ENCODE measurements at places on chromosomes 6 and 20. TPM values are rescaled to one million over a fixed set of nuclear protein-coding genes. Genes with fewer than 3 reads are reported as not detected.

DNA sequence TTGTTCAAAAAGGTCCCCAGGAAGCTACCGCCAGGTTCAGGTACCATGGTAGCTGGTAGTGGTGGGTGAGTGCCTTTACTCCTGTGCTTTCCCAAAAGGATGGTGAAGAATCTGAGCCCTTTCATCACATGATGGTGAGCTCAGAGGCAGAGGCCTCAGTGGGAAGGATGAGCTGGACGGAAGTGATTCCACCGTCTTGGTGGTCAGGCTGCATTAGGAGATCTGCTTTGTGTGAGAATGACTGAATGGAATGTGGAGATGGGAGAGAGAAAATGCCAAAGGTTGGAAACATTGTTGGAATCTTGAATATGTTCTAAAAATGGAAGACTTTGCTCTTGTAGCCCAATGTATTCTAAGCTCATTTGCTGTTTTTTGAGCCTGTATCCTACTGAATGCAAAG lies 108.1 kb upstream of the SCP2D1 start:
- DNase-seq = no peak

DNA sequence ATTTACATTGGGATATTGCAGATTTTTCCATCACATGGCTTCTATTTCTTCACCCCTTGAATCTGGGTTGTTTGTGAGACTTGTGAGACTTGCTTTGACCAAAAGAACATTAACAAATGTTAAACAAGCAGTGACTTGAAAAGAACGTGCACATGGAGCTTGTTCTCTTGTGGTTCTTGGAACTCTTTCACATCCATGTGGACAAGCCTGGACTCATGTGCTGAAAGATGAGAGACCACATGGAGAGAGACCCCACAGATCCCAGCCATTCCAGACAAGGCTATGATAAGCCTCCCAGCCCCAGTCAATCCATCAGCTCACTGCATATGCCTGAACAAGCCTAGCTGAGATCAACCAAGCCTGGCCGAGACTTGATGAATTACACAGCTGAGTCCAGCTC lies 1365.7 kb upstream of the GJE1 start:
- no peak for DNase-seq

- no peak for DNase-seq
These were observed 29.4 kb downstream of the SDCBP2 start for GRCh38 chr20:1299522-1299921.

GRCh38 chr6:98946879-98947410 lies 801 bp downstream of the FBXL4 start:
- DNase-seq = peak; percentile 41

DNA sequence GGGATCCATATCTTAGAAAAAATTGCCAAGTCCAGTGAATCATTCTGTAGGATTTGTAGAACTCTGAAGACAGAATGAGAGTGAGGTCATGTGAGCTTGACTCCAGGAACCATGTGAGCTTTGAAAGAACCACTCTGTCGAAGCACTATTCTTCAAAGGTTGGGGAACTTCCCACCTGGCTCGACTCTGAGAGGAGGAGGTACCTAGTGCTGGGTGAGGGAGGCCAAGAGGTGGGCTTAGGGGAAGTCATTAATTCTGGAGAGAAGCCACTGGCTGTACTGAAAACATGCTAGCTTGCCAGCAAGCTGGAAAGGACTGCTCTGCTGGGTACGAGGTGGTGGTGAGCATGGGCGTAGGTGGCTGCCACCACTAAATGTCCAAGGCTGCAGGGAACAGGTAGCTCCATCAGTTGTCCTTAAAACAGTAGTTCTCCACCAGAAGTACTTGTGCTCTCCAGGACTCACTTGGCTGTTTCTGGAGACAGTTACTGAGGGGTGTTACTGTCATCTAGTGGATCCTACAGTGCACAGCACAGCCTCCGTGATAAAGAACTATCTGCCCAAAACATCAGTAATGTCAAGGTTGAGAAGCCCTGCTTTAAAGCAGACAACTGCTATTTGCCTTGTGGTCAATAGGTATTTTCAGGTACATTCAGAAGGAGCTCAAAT lies 34.7 kb upstream of the SYNJ2 start:
- peak; percentile 46 for DNase-seq

DNA sequence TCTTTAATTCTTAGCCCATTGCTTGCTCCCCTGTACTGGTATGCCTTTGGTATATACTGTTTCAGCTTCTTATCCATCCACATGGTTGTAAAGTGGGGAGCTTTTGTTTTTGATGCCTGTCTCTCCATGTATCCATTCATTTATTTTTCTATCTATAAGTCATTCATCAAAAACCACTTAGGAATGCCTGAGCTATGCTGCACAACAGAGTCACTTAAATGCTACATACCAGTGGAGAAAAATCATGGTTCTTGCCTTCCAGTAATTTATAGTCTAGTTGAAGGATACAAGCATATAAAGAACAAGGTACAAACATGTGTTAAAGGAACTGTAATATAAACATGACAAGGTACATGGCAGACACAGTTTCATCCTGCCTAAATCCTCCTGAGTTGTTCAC lies 347.3 kb downstream of the NRN1 start:
- no peak for DNase-seq

DNA sequence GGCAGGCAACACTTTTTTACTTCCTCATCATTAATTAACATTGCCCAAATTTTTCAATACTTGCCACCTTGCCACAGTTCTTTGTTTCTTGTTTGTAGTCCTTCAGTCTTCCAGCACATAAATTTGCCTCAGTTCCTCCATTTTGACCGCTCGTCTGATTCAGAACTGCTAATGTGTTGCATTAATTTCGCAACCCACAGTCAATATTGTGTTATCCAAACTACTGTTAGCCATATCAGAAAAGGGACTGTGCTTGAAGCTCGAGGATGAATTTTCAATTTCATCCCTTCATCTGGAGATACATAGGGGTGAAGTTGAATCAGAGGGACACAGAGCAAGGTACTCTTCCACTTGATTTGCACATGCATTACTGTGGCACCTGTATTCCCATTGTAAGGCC lies 421.5 kb downstream of the CDKAL1 start:
- DNase-seq = no peak

DNA sequence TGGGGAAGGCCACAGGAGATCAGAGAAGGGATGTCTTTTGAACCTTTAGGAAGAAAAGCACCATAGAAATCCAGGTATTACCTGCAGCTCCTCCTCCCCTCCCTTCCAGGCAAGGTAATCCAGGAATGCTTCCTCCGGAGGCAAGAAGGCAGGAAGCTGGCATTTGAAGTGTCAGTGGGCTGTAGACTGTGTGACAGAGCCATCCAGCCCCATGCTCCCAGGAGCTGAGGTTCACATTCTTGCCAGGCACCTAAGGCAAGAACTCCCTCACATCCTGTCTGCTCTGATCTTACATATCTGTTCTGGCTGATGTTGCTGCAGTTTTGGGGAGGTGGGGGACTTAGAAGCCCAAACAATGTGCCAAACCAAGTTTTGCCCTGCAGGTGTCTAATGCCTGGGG lies 27.8 kb upstream of the SCUBE3 start:
- no peak for DNase-seq

DNA sequence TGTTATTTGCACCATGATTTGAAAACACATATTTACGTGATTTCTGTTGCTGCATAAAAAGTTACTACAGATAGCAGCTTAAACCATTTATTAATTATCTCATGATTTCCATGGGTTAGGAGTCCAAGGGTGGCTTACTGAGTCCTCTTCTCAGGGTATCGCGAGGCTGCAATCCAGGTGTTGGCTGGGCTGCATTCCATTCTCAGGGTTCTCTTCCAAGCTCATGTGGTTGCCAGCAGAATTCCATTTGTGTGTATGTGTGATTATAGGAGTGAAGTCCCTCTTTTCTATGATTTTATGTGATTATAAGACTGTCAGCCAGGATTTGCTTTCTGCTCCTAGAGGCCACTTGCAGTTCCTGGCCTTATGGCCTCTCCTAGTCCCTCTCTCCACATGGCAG lies 135.1 kb downstream of the FAM83B start:
- no peak for DNase-seq

Gene BEND6
- total RNA-seq = 4.9 TPM

Gene KIF6
- 2.4 TPM for total RNA-seq

Gene OR12D3
- not detected for total RNA-seq
